Bone marrow (tissue), 2 donors: ENCODE measurements at places on chromosomes 4 and X.

DNA sequence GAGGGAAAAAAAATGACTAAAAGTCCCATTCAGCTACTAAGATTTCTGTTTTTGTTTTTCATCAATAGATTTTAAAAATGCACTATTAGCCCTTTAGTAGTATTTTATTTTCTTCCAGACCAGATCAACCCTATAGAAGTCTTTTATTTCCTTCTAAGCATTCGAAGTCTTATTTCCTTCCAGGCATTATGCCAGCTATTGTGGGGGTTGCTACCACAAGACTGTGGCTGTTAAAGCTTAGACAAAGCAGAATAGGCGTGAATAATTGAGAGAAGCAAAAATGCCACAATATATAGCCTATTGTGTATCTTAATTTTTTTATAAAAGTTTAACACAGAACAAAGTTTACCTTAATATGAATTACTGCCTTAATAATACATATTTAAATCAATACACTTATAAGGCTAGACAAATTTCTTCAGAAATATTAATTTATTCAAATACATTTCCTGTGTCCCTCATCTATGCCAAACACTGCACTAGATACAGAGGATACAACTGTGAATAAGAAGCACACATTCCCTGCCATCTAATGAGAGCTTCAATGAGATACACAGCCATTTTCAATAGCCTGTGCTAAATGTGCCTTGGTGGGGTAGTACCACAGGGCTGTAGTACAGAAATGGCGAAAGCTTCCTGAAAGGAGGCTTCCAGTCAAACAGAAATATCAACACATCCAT, 33.1 kb downstream of the SLC10A7 start:
- DNase-seq, result no peak

- DNase-seq, result no peak
Observed at GRCh38 chrX:94961730-94962129, 1287.7 kb downstream of the FAM133A start.

DNA sequence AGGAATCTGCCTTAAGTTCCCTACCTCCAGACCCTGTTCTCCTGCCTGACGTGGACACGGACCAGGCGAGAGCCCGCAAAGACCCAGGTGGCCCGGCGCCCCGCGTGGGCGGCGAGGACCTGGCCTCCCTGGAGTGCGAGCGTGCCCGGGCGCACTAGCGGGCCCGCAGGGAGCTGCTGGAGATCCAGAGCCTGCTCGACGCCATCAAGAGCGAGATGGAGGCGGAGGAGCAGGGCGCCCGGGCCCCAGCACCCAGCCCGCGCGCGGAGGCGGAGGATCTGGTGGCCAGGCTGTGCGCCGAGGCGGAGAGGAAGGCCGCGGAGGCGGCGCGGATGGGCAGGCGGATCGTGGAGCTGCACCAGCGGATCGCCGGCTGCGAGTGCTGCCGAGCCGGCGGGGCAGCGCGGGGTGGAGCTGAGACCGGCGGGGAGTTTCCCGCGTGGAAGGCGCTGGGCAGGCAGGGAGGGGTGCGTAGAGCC, 18.2 kb downstream of the MRFAP1 start:
- no peak for DNase-seq

DNA sequence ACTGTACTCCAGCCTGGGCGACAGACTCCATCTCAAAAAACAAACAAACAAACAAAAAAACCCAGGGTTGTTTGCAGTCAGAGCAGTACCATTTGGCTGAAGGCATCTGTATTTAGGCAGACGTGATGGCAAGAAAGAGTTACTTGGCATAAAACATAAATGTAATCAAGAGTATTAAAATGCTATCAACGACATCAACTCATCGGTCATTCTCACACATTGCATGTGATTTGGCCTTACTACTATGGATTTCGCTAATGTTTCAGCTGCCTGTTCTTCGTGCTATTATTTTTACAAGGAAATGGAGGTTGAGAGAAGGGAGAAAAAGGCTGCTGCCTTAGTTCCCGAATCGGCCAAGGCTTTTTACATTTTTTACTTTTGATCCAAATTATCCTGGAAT, 15.5 kb upstream of the SMARCA5 start:
- no peak for DNase-seq

DNA sequence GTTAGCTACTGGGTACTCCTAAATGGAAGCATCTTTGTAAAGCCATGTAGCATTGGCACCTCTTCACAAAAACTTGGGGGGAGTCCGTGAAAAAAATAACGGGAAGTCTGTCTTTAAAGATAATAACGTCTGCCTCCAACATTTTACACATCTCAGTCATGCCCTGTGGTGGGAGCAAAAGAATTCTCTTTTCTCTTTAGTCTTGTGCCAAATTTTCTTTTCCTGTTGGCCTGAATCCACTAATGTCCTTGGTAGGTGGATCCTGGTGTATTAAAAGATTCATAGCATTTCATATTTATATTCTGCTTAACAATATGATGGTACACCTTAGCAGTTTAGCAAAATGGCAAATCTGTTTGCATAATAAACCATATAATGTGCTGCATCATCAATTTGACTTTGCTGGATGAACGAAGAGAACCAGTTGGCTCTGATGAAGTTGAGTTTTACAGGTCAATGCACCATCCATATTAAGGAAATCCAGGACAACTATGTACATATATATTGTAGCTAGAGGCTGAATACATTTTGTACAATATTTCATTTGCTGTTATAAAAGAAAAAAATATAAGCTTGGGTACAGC, 746.4 kb upstream of the MAGEB2 start:
- DNase-seq, result no peak

GRCh38 chr4:110619463-110620247, 3.2 kb downstream of the PITX2 start:
- no peak for DNase-seq

GRCh38 chrX:17187136-17187756, 187.8 kb upstream of the NHS start:
- DNase-seq, result no peak

GRCh38 chr4:187274153-187274552, 550.5 kb upstream of the FAT1 start:
- DNase-seq, result no peak

DNA sequence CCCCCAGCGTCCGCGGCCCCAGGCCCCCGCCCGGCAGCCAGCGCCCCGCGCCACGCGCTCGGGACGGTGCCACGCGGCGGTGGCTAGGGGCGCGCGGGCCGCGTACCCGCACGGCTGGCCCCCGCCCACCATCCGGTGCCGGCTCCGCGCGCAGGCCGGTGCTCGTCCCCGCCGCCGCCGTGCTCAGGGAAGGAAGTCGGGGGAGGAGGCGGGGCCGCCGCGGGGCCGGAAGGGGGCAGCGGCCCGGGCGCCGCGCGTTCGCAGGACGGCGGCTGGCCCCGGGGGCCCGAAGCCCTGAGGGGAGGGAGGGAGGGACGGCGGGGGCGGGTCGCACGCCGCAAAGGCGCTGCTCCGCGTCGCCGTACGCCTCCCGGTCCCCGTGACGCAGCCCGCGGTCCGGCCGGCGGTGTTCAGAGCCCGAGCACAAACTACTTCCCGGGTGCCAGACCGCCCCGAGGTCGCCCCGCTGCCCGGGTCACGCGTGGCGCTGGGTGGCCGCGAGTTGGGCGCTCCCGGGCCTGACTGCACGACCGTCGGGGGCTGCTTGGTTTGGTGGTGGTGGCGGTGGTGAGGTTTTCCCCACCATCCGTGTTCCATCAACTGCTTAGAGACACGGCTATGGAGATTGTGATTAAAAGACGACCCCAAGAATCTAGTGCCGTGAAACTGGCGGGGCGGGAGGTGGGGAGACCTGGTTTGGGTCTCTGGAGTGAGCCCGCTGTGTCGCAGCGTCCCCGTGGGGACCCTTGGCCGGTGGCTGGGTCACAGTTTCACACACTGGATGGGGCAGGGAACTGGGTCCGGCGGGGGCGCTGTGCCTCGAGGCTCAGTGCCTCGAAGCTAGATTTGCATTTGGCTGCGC, at the start of gene DCTD:
DCTD (minus strand) TSS at position 205 of the 862 bp plus-strand sequence. CDS start 1,818 bp downstream, outside the sequence.
- peak; percentile 33 for DNase-seq

GRCh38 chr4:139606579-139607501, 50.8 kb upstream of the SETD7 start:
- peak; percentile 17 for DNase-seq
